ENCODE measurements at places on chromosomes 1 and 21.

DNA sequence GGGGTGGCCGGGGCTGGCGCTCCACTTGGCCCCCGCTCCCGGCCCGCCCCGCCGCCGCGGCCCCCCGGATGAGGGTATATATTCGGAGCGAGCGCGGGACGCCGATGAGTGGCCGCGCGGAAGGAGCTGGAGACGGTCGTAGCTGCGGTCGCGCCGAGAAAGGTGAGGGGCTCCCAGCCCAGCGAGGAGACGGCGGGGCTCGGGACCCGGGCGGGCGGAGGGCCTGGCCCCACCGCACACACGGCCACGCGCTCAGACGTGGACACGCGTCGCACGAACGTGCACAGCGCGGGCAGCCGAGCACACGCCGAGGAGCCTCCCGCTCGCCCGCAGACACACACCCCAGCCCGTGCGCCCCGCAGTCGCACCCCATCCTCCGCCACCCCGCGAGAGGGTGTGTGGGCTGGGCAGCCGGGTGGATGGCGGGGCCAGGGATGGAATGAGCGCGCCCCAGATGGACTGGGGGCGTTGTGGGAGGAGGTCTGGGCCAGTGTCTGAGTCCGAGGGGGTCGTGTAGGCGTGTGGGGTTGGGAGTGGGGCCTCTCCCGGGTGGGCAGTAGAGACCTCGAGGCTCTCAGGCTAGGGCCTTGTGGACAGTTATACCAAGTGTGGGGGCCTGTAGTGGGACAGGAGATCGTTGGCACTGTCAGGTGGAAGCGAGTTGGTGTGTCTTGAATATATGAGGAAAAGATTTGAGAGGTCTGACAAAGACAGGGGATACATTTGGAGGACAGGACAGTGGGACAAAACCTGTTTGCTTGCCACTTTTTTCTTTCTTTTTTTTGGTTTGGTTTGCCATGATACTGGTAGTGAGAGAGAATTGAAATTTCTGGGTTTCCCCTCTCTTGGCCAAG is at the start of gene UAP1:
TSS of gene UAP1 (plus strand) at position 107 of the 854 bp plus-strand sequence. CDS start 4,347 bp downstream, outside the sequence.
- DNase-seq, result peak; percentile 30

DNA sequence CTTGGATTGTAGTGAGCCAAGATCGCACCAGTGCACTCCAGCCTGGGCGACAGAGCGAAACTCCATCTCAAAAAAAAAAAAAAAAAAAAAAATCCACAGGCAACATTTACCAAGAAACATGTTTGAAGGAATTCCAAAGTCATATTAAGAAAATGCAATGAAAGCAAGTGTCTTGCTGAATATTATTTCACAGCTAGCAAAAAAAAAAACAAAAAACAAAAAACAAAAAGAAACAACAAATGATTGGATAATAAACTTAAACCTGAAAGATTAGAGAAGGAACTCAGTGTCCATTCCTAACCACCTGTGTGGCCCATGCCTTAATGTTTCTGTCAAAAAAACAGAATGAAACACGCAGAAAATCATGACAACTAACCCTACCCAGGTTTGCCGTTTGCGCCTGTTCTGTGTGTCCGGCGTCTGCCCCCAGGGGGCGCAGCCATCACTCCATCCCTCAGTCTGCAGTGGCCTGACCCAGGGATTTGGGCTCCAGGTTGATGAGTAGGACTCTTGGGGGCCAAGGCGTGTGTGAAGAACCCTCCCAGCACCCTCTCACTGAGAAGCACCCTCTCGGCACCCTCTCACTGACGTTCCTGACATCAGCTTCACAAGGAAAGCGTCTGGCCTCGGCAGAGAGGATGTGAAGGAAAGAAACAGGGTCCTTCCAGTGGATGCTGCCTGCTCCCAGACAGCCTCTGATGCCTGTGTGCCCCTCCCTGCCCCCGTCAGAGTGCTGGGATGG is 19.2 kb upstream of the PTTG1IP start:
- DNase-seq, result peak; percentile 45

DNA sequence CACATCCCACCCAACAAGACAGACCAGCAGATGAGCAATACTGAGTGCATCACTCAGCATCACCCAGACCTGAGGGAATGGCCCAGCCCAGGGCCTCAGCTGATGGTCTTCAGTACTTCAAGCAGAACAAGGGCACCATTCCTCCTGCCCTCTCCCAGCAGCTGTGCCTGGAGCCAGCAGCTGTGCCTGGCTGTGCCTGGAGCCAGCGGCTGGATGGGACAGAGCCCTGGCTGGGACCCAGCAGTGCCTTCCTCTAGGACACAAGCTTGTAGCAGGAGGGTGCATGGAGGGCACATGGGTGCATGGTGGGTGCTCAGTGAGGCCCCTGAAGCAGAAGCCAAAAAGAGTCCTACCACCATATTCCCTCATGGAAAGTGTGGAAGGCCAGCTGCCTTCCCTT is 583.8 kb downstream of the NPHP4 start:
- no peak for DNase-seq

- no peak for DNase-seq
These were observed 12.2 kb downstream of the ADSS2 start for GRCh38 chr1:244439391-244440032.

GRCh38 chr21:45290948-45291612 is 3.4 kb upstream of the POFUT2 start:
- peak; percentile 79 for DNase-seq

GRCh38 chr1:234619071-234619480 is 9.1 kb upstream of the IRF2BP2 start:
- DNase-seq, result no peak

- DNase-seq, result peak; percentile 74
These were observed 21.6 kb upstream of the POFUT2 start for GRCh38 chr21:45309069-45309986.

DNA sequence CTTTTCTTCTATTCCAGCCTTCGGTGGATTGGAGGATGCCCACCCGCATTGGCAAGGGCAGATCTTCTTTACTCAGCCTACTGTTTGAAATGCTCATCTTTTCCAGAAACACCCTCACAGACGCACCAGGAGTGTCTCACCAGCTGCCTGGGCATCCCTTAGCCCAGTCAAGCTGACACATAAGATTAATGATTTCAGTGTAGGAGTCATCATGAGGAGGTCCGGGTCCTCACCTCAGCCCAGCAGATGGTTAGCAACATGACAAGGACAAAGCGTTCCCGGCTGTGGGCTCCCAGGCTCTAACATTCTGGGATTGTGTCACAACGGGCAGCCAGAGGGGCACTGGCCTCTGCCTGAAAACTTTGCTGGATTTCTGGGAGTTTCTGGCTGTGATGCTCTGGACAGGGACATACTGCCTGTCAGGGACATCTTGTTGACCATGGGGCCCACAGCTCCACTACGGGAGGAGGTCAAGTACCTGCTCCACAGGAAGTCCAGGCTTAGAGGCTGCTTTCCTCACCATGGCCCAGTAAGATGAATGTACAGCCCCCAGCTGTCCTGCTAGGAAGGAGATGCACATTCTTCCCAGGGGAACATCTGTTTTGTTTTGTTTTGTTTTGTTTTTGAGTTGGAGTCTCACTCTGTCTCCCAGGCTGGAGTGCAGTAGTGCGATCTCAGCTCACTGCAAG is 204.0 kb upstream of the COA6 start:
- DNase-seq, result no peak

DNA sequence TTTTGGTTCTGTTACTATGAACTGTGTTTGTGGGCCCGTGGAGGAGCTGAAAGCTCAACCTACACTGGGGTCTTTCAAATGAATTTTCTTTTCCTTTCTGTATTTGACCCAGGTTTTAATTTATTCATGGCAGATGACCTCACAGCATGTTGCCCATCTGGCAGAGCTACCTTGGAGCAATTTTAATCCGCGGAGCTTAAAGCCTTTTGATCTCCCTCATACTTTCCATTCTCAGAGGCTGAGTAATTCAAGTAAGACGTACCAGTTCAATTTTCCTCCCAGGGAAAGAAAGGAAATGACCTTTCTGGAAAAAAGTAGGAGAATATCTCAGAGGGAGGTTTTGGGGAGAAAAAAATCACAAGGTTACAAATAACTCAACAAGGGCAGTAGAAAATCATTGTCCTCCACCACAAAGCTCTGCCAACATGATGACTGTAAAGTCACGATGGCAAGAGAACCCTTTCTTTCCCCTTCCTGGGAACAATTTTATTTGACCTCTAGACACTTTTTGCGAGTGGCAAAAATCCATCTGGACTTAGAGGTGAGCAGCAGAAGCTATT is 21.6 kb upstream of the PCP4 start:
- no peak for DNase-seq

- peak; percentile 61 for DNase-seq
These were observed 7.5 kb downstream of the PRXL2B start for GRCh38 chr1:2594001-2594640.

GRCh38 chr1:2232916-2233438 is 4.9 kb downstream of the SKI start:
- DNase-seq, result no peak

- no peak for DNase-seq
These were observed 8.9 kb upstream of the PRMT2 start for GRCh38 chr21:46626536-46626935.
